Stimulated activated CD8-positive, alpha-beta memory T cell treated with anti-CD3 and anti-CD28 coated beads, Interleukin-7, amount 100 ng/mL, for 1 hour (primary cell): ENCODE measurements at places on chromosomes 2 and 18.

DNA sequence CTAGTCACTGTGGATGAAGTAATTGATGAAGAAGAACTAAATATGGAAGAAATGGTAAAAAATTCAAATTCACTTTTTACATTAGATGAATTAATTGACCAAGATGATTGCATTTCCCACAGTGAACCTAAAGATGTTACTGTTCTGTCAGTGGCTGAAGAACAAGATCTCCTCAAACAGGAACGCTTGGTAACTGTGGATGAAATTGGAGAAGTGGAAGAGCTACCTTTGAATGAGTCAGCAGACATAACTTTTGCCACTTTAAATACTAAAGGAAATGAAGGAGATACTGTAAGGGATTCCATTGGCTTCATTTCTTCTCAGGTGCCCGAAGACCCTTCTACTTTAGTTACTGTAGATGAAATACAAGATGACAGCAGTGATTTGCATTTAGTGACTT lies 26.6 kb upstream of the DYSF start:
- no peak for DNase-seq

- no peak for DNase-seq
Measured at GRCh38 chr18:65988972-65989371, 238.2 kb downstream of the CDH7 start.

DNA sequence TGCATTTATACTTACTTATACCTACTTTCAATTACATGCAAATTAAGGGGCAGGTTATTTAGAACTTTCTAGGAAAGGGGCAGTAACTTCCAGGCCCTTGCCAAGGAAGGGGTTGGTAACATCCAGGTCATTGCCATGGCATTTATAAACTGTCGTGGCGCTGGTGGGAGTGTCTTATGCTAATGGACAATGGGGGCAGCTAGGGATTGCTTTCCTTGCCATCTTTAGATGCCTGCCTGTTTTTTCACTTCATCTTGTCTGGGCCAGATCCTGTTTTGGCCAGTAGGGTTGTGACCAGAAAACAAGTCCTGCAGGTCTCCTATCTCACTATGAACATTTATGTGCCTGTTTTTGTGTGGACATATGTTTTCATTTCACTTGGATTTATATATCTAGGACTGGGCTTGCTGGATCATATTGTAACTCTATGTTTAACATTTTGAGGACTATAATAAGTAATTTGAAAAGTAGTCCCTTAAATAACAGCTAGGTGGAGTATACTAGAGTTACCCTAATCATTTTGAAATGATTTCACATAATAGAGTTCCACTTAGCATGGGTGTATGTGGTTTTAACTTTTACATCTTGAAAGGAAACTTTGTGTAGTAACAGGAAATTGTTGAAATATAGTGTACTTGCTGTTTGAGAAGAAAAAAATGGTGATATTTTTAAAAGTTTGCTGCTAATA lies 56.1 kb downstream of the LCLAT1 start:
- DNase-seq = no peak

DNA sequence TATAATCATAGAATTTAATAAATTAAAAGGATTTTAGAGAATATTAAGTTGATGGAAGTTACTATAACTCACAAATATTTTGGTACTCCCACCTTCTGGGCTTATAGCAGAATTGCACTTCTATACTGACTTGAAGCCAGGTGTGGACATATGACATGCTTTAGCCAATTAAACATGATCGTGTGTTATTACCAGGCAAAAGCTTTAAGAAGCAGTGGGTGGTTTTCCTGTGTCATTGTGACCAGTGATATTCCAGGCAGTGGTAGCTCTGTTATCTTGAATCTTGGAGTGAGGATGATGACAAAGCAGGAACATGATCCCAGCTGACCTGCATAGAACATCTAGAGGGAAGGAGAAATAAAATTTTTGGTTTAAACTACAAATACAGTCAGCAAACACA lies 370.9 kb upstream of the ZEB2 start:
- no peak for DNase-seq

GRCh38 chr2:2012505-2012904 lies 268.2 kb upstream of the PXDN start:
- no peak for DNase-seq

DNA sequence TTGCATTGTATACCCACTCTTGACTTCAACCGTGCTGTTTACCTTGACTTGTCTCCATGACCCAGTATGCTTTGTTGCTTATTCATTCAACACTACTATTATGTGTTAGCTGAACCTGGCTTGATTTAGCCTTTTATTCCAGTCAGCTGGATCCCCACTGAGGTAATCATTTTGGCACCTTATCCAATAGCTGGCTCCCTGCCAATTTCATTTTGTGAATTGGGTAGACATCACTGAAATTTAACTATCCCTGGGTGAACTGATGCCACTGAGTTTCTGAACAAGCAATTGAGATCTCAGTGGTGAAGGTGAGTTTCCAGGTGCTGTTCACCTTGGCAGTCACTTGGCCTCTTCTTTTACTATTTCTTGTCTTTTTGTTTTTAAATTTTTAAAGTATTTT lies 584.3 kb downstream of the ADCYAP1 start:
- no peak for DNase-seq

GRCh38 chr2:135563793-135564192 lies 32.5 kb downstream of the R3HDM1 start:
- DNase-seq = no peak

GRCh38 chr2:20111311-20112131 lies 60.1 kb upstream of the LAPTM4A start:
- no peak for DNase-seq

DNA sequence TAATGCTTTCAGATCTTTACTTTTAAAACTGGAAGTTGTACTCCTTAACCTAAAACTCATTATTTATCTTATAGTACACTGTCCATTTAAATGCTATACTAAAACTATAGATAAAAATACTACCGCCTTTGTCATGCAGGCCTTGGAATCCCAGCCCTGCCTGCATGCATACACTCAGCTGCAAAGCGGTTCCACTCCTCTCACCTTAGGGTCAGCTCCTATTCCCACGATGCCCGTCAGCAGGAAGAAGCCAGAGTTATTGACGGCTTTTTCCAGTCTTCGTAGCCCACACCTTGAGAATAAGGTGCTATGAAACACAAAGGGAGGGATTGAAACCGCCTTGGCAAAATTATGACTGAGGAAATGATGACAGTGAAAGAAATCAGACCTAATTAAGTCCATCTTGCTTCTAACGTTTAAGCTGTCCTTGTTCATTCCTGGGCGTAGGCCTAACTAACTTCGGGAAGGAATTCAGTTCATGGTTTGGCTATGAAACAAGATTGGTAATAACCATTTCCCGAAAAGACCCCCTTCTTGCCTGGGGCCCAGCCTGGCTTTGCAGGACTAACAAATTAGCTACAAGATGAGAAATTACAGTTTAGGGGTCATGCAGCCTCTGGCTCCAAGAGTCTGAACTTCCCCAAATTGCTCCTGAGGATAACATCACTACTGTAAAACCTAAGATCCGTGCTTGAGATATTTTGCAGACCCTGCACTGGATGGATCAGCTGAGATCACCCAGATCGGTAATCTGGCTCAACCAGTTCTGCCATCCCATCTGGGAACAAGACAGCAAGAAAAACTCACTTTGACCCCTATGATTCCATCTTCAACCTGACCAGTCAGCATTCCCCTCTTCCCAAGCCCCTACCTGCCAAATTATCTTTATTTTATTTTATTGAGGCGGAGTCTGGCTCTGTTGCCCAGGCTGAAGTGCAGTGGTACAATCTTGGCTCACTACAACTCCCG lies 17.1 kb downstream of the EPB41L5 start:
- DNase-seq = no peak

GRCh38 chr2:188909036-188909435 lies 65.1 kb upstream of the COL3A1 start:
- DNase-seq = no peak

DNA sequence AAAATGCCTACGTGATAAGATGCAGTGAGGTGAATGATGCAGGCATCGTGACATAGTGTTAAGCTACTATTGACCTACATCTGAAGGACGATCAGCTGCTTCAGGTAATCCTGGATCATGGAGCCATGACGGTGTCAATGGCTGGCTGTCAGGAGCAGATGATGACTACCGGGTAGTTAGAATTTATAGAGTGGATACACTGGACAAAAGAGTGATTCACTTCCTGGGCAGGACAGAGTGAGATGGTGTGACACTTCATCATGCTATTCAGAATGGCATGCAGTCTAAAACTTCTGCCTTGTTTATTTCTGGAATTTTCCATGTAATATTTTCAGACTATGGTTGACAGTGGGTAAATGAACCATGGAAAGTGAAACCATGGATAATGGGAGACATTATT lies 29.5 kb downstream of the METTL8 start:
- no peak for DNase-seq

DNA sequence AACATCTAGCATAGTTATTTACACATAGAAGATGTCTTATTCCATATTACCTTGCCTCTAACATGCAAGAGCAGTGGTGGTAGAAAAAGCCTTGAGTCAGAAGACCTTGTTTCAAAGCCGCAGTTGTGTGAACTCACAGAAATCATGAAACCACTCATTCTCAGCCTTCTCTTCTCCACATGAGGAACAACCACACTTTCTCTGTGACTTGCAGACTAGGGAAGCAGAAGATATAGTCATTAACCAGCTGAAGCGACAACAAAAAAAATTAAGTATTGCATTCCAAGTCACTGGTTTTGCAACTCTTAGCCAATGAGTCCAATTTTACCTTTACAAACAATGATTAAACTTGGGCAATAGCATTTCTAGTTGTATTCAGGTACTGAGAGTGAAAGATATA lies 19.0 kb downstream of the TWSG1 start:
- no peak for DNase-seq

DNA sequence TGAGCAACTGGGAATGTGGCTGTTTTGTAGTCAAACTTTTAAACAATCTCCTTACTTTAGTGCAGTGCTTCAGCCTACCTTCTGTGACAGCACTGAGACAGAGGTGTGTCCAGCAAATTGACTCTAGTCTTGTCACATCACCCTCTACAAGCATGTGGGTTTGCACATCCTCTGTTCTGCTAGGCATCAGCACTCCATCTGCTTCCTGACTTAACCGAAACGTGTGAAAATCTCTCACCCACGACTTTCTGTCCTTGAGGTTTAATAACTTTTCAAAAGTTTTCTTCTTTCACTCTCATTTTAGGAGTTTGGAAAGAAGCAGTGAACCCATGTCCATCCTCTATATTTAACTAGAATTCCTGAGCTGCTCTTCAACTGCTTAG lies 42.6 kb downstream of the TTR start:
- DNase-seq = no peak

DNA sequence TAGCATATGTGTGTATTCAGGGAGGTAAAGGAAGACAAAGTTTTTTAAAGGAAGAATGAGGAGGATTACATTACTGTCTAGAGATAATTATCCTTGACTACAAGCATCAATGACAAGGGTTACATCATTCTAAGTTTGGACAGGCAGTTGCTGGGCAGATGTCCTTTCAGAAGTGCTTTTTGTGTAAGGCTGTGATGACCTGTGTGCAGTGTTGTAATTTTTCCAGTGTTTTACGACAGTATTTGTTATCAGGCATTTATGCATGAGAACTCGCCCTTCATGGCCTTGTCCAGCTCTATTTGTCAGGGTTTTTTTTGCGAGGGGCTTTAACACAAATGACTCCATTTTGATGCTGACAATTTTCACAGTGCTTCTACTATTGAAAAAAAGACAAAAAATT lies 658.3 kb upstream of the NXPH2 start:
- DNase-seq = no peak

DNA sequence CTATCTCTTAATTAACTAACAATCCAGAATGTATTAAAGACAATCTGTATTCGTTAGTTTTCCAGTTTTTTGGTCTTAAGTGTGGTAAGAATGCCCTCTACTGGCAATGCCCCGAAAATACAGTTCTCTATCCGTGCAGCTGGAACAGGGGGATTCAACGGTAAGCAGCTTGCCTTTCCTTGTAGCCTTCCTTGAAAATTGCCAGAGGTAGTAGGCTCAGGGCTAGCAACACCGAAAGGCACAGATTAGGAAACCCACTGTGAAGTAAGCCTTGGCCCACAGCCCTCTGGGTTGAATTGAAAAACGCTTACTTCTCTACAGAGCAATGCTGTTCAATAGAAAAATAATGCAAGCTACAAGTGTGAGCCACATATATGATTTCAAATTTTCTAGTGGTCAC lies 17.1 kb upstream of the VPS4B start:
- DNase-seq = no peak

DNA sequence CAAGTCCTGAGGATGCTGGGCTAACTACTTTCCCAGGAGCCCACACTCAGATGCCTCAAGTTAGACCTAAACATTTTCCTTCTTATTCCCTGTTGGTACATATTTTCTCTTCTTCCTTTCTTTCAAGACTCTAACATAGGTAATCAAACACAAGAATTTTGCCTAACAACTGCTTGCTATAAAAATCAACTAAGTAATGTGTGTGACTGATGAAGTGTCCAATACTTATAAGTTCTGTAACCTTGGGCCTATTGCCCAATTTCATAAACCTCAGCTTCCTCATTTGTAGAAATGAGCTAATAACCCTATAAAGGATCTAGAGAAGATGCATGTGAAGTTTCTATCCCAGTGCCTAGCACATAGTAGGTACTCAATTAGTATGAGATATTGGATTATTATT lies 31.6 kb upstream of the PIK3C3 start:
- DNase-seq = no peak

DNA sequence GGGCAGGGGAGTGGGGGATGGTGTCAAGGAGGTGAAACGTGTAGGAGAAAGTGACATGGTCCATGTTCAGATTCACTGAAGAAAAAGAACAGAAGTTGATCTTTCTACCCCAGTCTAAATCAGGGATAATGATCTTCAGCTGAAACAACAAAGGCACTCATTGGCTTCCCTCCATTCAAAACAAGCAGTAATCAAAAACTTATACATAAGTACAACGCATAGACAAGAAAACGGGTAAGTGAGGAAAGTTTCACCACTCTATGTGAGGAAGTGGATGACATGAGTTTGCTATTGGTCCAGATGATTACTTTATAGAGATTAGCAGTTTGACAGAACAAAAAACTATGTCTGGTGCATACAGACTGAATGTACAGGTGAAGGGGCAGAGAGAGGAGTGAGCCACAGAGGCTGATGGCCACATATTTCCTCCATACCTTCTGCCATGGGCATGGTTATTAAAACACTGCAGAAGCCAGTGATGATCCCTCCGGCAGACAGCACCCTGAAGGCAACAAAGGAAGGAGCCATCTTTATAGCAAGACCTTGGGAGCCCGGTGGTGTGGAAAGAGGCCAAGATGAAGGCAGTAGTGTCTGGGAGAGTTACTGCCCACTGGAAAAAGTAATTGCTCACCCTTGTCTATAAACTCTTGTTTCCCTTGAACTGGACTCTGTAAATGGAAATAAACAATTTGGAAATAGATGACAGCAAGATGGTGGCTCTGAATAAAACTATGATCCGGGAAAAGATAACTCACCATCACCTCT lies 57.7 kb downstream of the SLC25A12 start:
- no peak for DNase-seq
